ENCODE measurements at places on chromosomes 2 and 18.

- DNase-seq = no peak
Observed at GRCh38 chr2:157696036-157696435, 67.4 kb upstream of the ACVR1C start.

GRCh38 chr2:81283081-81283480, 978.5 kb upstream of the LRRTM1 start:
- no peak for DNase-seq

- DNase-seq = no peak
Observed at GRCh38 chr18:76490670-76491472, 4.2 kb downstream of the ZNF516 start.

GRCh38 chr2:144054911-144055310, 465.0 kb downstream of the ZEB2 start:
- DNase-seq = no peak

Data from cerebellar cortex (tissue), 1 donor.